ENCODE measurements at places on chromosomes 7 and 10.
A peak's percentile ranks its signal among the peaks of the same experiment; 100 is the strongest.

GRCh38 chr10:52232561-52233350 lies 81.3 kb upstream of the DKK1 start:
- DNase-seq, result no peak

DNA sequence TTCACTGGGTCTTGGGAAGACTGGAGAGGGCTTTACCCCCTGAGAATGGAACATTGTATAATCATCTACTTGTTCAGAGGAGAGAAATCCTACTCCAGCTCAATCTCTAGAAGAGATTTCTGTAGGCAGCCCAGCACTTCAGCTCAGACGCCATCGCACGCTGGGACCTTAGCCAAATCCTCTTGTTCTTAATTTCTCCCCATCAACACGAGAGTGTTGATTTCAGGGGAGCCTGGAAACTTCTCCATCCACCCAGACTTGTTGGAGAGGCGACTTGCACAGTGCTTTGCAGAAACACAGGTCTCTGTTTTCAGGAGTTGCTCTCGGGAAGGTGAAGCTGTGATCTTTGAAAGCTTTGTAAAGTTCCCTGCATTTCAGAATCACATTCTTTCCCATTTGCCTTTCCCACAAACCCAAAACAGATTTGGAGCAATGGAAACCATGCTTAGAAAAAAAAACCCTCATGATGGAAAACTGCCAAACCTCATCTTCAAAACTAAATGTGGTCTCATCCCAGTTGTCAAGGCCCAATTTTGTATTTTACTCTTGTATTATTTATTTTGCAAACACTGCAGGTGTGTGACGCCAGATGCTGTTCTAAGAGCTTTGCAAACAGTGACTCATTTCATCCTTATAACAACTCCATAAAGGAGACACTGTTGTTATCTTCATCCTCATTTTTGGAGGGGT lies 60.9 kb downstream of the CALML3 start:
- DNase-seq, result no peak

- DNase-seq, result no peak
These were observed 94.7 kb upstream of the SLC25A13 start for GRCh38 chr7:96416599-96416998.

DNA sequence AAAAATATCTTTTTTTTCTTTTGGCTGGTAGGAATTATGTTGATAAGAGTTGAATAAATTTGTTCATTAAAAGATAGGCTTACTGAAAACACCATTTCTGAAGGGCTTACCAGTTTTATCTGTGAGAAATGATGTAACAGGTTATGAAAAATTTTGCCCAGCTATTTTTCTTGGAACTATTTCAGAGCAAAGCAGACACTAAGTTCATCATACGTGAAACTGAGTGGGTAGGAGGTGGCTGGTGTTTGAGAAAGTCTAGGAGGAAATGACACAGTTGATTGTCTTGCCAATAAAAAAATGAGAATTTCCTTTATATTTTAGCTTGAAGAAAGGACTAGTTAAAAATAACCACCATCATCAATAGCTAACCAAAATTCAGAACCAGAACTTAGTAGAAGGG lies 6.2 kb upstream of the MRC1 start:
- DNase-seq, result no peak

DNA sequence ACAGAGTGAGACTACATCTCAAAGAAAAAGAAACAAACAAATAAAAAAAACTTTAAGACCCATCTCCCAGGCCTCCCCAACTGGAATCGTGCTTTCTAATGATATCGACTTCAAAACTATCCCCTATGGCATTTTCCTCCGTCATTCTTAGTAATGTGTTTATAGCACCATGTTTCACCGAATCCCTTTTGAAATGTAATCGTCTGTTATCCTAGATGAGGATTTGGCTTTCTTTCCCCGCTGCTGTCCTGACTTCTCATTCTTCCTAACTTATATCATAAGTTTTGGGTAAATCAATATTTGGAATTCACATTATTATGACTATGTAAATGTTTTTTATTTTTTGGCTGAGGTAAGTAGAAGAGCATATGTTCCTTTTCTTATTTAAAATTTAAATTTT lies 77.2 kb upstream of the ARHGAP21 start:
- no peak for DNase-seq

GRCh38 chr10:132689721-132690360 lies 96.1 kb downstream of the NKX6-2 start:
- no peak for DNase-seq

DNA sequence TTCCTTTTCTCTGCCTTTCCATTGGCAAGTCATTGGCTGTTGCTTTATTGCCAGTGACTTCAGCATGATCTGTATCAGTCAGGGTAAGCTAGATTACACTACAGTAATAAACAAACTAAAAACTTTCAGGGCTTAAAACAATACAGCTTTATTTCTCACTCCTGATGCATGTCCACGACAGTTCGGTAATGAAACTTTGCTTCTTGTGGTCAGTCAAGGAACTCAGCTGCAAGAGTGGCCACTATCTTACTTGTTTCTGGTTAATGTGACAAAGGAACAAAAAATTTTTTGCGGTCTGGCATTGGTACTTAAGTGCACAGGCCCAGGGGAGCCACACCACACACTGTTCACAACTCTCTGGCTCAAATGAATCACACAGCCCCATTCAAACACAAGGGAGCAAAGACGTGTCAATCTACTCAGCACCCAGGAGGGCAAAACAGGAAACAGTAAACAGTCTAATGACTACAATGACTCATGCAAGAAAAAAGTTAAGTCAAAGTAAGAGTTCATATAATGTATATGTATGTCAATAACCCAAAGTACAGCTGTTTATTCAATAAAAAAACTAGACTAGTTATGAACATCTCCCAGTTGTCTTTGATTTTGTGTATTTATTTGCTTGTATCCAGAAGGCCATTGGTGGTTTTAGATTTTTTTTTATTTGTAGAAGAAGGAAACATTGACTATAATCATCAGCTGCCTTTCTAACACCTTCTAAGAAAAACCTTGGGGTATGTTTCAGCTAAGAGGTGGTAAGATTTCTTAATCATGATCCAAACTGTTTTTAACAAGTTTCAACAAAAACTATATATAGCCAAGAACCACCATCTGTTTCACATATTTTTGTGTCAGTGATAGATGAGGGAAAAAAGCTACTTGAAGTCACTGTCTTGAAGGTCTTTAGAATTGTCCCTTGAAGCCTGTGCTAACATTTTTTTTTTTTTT lies 134.4 kb upstream of the FAM3C start:
- DNase-seq, result peak; percentile 63

Data from activated naive CD4-positive, alpha-beta T cell treated with Interleukin-2 at 50 U/mL for 16 hours (primary cell).